T-helper 17 cell (primary cell): ENCODE measurements at places on chromosomes 2 and 18. TPM values are rescaled to one million over a fixed set of nuclear protein-coding genes. Genes with fewer than 3 reads are reported as not detected.

CHN1 gene
- 16.6 TPM for total RNA-seq

MGAT5 gene
- 120 TPM for total RNA-seq

PIGN gene
- 17.9 TPM for total RNA-seq

DPP10 gene
- total RNA-seq = not detected

DNAH7 gene
- not detected for total RNA-seq

- no peak overlapping the region for H3K27ac ChIP-seq
- H3K4me3 ChIP-seq = no peak overlapping the region
- no peaks in the 10 kb centered on the region for H3K27me3 ChIP-seq
Measured at GRCh38 chr2:124602759-124603158, 577.7 kb downstream of the CNTNAP5 start.

- no peak for DNase-seq
- no peak overlapping the region for H3K27ac ChIP-seq
- H3K27me3 ChIP-seq = no peaks in the 10 kb centered on the region
- no peaks in the 10 kb centered on the region for H3K36me3 ChIP-seq
- H3K4me3 ChIP-seq = no peak overlapping the region
Measured at GRCh38 chr2:228094377-228094921, 87.0 kb downstream of the SPHKAP start.

DNA sequence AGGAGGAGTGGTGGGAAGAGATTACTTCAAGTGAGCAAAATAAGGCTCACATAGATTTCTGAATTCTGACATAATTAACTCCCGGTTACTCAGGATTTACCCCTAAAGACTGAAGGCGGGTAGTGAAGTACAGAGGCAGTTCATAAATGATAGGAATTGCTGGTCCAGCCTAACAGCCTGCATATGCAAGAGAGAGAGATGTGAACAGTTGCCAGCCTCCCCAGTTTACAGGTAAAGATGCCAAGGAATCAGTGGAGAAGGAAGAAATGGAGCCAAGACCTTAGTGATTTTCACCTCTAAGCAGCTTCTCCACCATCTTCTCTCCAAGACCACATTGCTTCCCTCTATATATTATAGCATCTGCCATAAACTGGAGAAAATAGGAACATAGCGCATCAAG is 91.8 kb upstream of the THUMPD2 start:
- H3K27ac ChIP-seq = no peak overlapping the region
- no peak overlapping the region for H3K4me3 ChIP-seq
- H3K27me3 ChIP-seq = peaks cover 14% of the 10 kb centered on the region
- no peaks in the 10 kb centered on the region for H3K36me3 ChIP-seq
- H3K4me1 ChIP-seq = no peaks in the 10 kb centered on the region

DNA sequence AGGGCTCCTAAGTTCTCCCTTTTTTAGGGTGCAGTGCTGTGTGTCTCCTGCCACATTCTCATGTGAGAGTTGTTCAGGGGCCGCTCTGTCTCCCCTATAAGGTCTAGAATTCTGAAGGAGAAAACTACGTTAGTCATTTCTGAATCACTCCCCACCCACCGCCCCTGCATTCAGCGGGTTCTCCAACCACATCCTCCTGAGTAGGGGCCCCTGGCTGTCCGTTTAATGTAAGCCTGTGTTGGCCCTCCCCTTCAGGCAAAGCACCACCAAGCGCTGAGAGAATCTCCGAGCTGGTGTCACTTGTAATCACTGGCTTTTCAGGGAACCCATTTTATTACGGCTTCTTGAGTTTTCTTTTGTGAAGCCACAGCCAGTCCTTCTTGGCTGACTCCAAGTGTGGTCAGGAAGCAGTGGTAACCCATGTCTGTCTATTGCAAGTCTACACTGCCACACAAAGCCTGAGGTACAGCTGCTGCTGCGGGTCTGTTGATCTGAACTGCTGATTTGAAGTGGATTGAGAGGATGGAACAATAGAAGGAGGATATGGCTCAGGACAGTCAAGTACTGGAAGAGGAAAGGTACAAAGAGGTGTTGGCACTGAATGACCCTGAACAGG is 16.9 kb downstream of the LCT start:
- peaks cover 5% of the 10 kb centered on the region for H3K27me3 ChIP-seq
- H3K4me3 ChIP-seq = peak overlapping the region; percentile 51
- no peak overlapping the region for H3K27ac ChIP-seq
- no peaks in the 10 kb centered on the region for H3K36me3 ChIP-seq
- peaks cover 7% of the 10 kb centered on the region for H3K4me1 ChIP-seq
- DNase-seq = no peak

DNA sequence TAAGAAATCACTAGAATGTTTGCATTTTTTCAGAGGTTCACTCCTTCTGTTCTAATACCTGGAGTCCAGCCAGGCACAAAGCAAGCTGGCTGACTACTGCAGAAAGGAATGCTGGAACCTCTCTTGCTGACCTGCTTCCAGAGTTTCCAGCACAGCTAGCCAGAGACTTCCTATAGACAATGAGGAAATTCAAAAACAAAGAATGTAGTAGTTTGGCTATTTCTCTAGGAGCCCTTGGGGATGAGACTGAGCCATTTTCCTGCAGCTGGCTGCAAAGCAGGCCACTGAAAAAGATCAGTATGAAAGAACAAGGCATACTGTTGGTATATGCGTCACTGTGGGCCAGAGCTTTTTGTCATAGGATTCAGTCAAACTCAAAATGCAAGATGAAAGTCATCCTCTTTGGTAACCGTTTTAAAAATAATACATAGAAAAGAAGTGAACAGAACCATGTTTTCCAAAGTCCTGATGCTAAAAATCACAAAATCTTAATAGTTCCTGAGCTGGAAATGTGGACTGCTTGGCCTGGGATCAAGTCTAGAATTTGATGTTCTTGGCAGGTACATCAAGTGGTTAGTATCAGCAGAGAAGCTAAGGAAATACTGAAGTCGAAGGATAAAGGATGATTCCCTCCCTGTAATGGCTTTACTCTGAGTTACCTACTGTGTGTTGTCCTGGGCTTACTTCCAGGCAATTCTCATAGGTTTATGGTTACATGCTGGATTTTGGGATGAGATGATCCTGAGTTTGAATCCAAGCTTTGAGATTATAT is 9.0 kb upstream of the DSEL start:
- no peak for DNase-seq
- no peak overlapping the region for H3K27ac ChIP-seq
- no peaks in the 10 kb centered on the region for H3K36me3 ChIP-seq
- H3K4me3 ChIP-seq = no peak overlapping the region
- H3K4me1 ChIP-seq = peaks cover 4% of the 10 kb centered on the region

- H3K36me3 ChIP-seq = no peaks in the 10 kb centered on the region
- DNase-seq = no peak
- no peak overlapping the region for H3K27ac ChIP-seq
- no peak overlapping the region for H3K4me3 ChIP-seq
Measured at GRCh38 chr18:2402084-2402483, 169.2 kb downstream of the METTL4 start.

DNA sequence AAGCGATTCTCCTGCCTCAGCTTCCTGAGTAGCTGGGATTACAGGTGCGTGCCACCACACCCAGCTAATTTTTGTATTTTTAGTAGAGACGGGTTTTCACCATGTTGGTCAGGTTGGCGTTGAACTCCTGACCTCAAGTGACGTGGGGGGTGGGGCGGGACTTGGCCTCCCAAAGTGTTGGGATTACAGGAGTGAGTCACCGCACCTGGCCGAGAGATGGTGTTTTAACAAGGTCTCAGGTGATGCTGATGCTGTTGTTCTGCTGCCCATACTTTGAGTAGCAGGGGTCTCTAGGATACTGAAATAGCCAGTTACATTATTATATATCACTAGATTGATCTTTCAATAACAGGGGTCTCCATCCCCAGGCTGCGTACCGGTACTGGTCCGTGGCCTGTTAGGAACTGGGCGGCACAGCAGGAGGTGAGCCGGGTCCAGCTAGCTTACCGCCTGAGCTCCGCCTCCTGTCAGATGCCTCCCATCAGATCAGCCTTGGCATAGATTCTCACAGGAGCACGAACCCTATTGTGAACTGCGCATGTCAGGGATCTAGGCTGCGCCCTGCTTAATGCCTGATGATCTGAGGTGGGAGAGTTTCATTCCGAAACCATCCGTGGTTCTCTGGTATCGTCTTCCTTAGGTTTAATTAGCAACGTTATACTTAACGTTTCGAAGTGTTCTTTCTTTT is 48.3 kb upstream of the SLC38A11 start:
- H3K27ac ChIP-seq = no peak overlapping the region
- peaks cover 2% of the 10 kb centered on the region for H3K36me3 ChIP-seq
- no peak overlapping the region for H3K4me3 ChIP-seq
- no peaks in the 10 kb centered on the region for H3K4me1 ChIP-seq
- no peak for DNase-seq
- peaks cover 28% of the 10 kb centered on the region for H3K27me3 ChIP-seq
